Left ventricle myocardium inferior (tissue), 1 donor: ENCODE measurements at places on chromosomes 11 and 22. TPM values are rescaled to one million over a fixed set of nuclear protein-coding genes. Genes with fewer than 3 reads are reported as not detected.

Gene CEP164
- 5.9 TPM for total RNA-seq

- DNase-seq, result no peak
Measured at GRCh38 chr11:68090706-68091105, 30.5 kb downstream of the CHKA start.

DNA sequence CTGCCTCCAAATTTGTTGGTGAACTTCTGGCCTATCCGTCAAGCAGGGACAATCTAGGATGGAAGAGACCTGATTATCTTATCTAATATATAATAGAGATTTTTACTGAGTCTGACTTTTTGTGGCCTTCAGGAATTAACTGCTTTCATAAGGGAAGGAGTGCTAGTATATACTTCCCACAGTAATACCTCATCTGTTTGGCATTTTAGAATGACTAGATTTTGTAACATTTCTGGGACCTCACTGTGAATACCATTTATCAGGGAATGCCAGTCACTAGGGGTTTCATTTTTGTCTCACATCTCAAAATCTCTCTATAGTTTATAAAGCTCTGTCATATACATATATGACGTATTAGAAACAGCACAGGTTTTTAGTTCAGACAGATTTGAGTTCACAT lies 114.3 kb downstream of the INSC start:
- no peak for DNase-seq

- DNase-seq, result no peak
Measured at GRCh38 chr11:6297831-6298230, 22.5 kb downstream of the CAVIN3 start.

Gene FAT3
- 0.33 TPM for total RNA-seq

DNA sequence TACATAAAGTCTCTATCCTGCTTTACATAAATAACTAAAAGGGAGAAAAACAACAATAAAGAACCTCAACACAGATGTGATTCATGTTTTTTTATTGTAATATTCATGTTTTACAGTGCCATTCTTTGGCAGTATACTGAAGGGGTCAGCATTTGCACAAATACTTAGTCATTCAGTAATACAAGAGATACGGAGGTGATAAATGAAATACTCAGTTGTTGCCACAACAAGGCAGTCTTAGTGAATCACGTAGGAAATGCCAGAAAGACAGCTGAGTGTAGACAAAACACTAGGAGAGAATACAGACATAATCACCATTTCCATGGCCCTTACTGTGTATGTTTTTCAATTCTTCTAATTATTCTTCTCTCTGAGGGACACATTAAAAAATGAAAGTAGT lies 910.4 kb downstream of the METTL15 start:
- no peak for DNase-seq

DNA sequence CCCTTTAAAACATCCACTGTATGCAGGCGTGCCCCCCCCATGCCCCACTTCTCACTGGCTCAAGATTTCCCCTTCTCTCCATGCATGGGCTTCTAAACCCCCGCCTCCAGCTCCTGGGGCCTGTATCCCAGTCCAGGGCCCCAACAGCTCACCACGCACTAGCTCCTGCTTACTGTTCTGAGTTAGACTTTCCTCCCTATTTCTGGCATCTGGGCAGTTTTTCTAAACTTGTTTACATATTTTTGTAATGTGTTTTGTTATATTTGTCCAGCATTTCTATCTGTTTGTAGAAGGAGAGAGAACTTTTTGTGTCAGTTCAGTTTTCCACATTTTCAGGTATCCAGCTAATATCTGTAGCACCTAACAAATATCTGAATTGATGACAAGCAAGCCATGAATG lies 178.5 kb downstream of the SPON1 start:
- no peak for DNase-seq

Gene TRIM51G
- not detected for total RNA-seq

- no peak for DNase-seq
Measured at GRCh38 chr22:40694411-40694810, 15.1 kb downstream of the MCHR1 start.

DNA sequence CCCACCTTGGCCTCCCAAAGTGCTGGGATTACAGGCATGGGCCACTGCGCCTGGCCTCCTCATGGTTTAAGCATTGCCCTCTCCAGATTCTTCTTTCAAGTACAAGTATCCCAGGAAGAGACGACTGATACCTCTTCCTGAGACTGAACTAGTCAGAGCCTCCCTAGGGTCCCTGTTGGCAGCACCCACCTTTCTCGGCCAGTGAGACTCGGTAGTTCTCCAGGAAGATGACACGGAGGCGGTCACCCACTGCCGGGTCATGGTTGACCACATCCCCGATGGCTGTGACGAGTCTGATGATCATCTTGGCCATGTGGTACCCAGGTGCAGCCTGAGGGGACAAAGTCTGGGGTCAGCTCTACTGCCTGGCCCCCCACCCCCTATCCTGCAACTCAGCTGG lies 7.2 kb upstream of the RASGRP2 start:
- no peak for DNase-seq

GRCh38 chr11:71453918-71454304 lies 908 bp downstream of the NADSYN1 start:
- no peak for DNase-seq

DNA sequence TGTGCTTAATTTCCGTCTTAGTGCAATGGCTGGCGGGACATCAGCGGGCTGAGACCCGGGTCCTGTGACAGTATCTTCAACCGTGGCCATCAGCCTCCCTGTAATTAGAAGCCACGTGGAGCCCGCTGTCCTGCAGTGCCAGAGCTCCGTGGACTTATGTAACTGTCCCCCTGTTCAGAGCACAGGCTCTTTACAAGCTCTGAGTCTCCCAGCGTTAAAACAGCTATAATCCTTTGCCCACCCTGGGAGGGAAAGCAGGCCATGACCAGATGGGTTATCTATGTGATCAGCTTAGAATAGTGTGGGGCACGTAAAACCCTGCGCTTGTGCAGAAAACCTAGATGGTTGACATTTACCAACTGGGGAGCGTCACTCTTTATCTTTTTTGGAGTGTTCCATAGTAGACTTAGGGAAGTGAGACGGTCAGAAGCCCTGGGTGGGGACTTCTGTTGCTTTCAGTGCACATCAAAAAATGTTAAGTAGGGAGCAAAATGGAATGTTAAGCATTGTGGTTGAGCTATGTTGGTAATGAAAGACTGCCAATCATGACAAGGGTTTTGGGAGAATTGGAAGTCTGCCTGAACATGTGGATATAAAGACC lies 103.5 kb upstream of the CADM1 start:
- peak; percentile 67 for DNase-seq

DNA sequence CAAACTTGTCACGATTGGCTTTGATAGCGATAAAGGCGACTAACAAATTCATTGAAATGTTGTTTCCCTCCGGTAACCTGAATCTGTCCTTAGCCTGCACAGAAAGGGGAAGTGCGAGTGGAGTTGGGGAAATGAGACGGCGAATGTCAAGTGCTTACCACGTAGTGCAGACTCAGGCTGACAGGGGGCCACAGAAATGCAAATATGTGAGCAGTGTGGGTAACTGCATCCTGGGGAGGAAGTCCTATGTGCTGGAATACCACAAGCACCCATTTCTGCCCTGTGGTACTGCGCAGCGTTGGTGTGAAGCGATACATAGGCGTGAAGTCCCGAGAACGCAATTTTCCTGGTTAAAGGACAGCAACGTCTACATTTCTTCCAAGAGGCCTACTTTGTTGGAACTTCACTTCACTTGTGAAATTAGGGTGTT lies 869 bp upstream of the EIF4ENIF1 start:
- peak; percentile 16 for DNase-seq
